ENCODE measurements at places on chromosomes 7 and 10.

DNA sequence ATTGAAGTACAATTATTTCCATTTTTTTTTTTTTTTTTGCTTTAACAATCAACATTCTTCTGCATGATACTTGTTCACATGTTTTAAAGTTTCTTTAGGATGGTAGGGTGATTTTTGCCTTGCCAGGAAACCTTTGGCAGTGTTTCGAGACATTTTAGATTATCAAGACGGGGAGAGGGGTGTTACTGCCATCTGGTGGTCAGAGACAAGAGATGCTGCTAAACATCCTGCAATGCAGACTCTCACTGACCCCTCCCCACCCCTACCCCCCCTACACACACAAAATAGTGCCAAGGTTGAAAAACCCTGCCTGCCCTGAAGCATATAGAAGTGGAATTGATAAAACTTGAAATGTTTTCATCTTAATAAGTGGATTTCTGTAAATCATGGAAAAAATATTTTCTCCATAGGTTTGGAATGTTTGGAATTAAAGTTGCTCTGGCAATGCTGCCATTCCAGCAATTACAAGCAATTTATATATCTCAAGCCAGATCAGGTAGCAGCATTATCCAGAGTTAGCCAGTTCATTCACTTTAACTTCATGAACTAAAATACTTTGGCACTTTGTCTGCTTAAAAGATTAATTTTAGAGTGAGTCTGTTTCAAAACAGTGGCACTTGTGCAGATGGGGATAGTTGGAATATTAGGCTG lies 62.1 kb downstream of the SDHAF3 start:
- DNase-seq: peak; percentile 82

DNA sequence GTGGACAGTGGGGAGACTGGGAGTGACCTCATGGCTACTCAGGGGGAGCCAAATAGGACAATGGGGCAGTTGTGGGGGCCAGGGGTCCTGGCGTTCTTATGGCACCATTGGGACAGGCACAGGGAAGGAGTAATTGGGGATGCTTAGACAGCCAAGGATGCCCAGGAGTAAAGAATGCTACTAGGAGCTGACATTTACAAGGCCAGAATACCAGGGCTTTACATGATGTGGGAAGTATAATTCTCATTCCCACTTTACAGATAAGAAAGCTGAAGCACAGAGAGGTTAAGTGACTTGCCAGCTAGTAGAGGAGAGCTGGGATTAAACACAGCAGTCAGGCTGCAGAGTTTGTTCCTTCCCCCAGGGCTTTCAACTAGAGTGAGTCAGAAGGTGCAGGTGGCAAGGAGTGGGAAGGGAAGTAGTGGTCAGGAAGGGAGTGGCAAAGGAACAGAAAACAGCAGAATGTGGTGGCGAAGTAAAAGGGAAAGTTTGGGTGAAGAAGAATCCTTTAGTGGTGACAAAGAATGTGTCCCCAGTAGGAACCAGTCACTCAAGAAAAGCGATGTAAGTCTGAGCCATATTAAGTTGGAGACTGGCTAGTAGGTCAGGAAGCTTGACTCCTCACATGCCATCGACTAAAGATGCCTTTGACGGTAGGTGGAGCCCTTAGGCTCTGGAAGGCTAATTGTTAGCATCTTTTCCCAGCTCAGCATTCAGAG lies 32.8 kb downstream of the CPVL start:
- DNase-seq: peak; percentile 66

DNA sequence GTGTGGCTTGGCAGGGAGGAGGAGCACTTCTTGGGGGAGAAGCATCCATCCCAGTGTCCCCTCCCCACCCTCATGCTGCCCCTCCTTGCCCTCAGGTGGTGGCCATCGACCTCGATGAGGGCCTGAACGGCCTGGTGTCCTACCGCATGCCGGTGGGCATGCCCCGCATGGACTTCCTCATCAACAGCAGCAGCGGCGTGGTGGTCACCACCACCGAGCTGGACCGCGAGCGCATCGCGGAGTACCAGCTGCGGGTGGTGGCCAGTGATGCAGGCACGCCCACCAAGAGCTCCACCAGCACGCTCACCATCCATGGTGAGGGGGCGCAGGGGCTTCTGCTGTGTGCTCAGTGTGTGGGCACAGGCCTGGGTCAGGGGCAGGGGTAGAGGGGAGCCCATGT lies 14.8 kb downstream of the C10orf105 start:
- no peak for DNase-seq

DNA sequence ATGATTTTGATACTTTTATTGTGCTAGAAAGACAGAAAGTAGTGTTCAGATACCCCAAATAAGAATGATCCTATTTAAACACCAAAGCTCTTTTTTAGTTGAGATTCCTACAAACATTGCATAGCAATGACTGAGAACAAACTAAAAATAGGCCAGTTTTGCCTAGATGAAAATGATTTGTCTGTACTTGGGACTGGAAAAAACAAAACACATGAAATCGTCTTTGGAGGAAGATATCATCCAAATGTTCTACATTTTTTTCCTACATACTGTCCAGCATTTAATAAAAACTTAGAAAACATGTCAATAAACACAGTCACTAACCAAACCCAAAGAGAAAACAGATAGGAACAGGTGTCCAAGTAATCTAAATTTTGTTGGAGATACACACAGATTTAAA lies 111.6 kb upstream of the MEOX2 start:
- no peak for DNase-seq

- no peak for DNase-seq
These were observed 196.2 kb downstream of the NRG3 start for GRCh38 chr10:82071231-82071630.

DNA sequence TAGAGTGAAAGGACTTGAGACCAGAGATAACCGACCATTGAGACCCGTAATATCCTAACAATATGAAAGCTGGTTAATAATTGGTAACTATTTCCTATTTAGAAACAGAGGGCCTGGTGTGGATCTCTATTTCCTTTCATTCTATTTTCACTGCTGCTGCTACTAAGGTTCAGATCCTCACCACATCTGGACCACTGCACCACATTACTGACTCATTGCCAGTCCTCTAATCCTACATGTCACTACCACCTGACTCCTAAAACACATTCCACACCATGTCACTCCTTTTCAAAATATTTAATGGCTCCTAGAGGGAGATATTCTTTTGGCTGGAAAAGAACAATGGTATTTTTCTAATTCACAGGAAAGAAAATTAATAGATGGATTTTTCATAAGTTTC lies 6.4 kb downstream of the USP54 start:
- no peak for DNase-seq

GRCh38 chr7:43753843-43754242 lies 4.6 kb upstream of the BLVRA start:
- DNase-seq: no peak

- peak; percentile 3 for DNase-seq
These were observed 68.9 kb upstream of the NMT2 start for GRCh38 chr10:15237351-15237750.

DNA sequence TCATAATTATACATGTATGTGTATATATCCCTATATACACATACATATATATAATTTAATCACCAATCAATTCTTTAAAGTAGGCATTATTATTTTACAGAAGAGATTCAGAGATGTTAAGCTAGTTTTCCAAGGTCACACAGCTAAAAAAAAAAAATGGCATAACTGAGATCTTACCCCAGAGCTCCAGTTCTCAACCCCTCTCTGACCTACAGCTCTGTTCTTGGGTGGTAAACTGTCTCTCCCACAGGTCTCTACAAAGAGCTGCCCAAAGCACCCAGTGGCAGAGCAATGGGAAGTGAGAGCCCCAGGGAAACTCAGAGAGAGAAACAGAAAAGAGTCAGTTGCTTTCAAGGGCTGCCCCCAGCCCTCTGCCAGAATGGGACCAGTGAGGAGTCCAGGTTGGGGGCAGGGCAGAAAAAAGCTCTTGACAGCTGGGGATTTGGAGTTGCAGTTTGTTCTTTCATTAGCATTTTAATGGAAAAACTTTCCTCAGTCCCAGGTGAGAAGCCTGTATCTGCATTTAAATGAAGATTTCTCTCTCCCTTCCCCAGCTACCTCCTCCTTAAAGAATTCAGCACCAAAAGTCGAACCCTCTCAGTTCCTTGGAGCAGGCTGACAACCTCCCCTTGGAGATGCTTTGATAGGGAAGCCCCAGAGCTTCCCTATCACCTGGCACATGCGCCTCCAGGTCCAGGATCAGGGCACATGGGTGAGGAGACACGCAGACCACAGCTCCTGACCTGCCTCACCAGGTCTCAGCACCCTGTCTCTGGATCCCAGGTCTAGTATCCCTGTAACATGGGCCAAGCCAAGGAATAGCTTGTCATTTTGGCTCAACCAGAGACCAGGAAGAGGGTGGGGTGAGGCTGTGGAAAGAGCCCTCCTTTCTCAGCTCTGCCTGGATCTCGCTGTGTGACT lies 388.1 kb downstream of the PLXNA4 start:
- DNase-seq: no peak

DNA sequence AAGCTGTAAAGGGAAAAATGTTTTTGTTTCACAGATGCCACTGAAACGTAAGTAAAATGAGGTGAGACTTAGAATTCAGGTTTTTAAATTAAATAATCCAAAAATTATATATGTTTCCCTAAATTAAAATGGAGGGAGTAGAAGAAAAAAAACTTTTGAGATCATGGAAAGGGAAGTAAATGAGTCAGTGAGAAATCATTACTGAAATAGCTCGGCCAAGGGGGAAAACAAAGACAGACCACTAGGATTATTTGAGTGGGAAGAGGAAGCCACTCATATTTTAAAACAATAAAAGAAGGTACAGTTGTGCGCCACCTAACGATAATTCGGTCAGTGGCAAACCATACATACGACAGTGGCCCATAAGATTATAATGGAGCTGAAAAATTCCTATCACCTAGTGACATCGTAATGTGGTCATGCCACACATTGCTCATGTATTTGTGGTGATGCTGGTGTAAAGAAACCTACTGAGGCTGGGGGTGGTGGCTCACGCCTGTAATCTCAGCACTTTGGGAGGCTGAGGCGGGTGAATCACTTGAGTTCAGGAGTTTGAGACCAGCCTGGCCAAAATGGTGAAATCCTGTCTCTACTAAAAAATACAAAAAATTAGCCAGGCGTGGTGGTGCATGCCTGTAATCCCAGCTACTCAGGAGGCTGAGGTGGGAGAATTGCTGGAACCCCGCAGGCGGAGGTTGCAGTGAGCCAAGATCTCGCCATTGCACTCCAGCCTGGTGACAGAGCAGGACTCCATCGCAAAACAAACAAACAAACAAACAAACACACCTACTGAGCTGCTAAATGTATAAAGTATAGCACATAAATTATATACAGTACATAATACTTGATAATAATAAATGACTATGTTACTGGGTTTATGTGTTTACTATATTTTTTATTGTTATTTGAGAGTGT lies 64.7 kb downstream of the MKX start:
- no peak for DNase-seq

GRCh38 chr10:62640411-62640810 lies 164.1 kb upstream of the ADO start:
- no peak for DNase-seq

DNA sequence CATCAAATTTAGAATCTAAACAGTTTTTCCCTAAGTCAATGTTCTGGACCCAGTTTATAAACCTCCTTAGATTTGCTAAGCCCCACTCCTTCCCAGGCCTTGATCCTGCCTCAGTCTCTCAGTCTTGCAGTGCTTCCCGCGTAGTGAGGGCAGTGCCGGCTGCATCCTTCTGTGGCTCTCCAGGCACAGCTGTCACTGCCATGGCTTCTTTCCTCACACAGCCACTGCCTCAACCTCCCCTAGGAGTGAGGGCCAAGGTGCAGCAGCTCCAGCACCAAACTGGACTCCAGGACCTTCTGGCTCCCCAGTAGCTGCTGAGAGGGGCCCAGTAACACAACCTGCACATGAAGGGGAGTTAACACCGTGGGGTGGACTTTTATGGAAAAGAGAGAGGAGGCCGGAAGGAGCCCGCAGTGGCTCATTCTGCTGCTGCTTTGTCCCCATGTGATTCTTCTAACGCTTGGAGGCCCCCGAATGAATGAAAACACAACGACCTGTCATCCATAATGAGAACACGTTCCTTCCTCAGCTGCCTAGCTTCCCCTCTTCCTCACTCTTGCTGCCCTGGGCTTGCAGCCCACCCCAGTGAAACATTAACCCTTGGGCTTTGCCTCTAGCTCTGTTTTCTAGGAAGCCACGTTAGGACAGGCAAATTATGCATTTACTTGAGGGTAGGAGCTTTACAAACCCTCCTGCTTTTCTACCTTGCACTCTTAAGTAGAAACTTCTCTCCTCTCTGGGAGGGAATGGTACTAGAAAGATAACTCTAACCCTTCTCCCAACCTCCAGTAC lies 16.0 kb upstream of the UBE2H start:
- DNase-seq: no peak

DNA sequence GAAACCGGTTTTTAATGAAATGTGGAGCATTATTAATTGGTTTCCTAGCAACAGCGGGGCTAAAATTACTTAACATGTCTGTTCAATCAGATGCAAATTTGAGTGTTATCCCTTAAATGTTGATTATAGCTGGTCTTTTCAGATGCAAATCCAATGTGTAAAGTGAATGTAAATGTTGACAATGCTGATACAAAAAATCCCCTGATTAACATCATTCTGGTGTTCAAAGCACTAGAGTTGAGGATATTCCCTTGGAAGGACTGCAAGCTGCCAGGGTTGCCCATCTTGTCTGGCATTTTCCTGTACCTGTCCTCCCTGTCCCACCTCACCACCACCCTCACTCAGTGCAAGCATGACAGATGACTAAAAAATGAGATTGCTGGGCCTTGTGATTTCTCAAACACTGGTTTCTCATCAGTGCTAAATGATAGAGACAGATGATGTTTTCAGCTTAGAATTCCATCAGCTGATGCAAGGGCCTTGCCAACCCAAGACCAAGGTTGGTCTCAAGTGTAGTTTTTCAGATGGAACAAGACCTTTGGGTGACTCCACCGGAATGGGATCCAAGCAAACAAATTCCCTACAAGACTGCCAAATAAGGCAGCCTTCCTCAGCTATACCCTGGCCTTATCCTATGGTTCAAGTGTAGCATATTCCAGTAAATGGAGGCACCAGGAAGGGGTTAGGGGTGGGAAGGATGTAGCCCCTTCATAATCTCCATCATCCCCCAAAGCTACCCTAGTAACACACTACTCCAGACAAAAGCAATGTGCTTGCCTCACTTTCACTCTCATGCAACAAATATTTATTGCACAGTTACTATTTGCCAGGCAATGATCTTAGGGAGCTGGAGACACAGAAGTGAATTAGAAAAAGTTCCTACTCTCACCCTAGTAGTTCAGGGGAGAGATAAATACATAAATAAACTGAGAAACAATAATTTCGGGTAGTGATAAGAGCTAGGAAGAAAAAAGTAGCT lies 54.9 kb downstream of the JAZF1 start:
- DNase-seq: no peak

GRCh38 chr7:21580073-21580521 lies 37.3 kb downstream of the DNAH11 start:
- no peak for DNase-seq

GRCh38 chr10:90963331-90963730 lies 42.4 kb upstream of the ANKRD1 start:
- no peak for DNase-seq

DNA sequence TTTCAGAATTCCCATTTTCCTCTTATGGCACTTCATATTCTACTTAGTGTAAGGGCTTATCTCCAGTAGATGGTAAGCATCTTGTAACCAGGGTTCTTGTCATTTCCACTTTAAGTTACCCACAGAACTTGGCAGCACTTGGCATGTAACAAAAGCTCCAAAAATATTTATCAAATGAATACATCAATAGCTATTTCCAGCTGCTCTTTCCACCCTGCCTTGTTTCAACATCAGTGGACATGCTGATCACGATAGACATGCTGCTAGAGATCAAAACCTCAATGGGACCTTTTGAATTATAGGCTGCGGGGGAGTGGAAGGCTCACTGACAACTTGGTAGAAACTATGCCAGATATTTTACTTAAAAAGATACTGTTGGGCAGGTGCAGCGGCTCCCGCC lies 32.9 kb downstream of the HOXA1 start:
- DNase-seq: no peak

GRCh38 chr7:11732207-11732606 lies 99.8 kb downstream of the THSD7A start:
- DNase-seq: no peak
